ENCODE measurements at places on chromosomes 1 and 21.

GRCh38 chr1:65449214-65449823 lies 28.9 kb downstream of the LEPR start:
- DNase-seq: no peak

DNA sequence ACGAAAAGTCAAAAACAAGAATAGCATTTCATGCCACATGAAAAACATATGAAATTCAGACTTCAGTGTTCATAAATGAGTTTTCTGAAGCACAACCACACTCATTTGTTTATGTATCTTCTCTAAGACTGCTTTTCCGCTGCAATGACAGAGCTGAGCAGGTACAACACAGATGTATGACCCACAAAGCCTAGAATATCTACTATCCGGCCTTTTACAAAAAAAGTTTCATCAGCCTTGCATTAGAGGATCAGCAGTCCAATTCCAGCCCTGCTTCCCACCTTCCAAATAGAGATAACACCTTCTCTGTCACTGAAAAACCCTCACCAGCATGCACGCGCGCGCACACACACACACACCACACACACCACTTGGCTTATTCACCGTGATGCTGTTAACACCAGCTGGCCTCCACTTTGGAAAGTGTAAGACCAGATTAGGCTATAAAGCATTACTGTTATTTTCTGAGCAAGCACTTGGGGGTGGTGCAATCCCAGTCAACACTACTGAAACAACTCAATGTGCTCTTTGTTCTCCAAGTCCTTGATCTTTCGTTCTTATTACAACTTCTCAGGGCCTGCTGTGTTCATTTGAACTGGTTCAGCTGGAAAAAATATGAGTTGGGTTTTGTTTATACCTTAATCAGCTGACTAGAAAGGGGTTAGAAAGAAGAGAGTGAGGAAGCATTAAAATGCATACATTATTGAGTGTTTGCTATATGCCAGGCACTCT lies 90.0 kb downstream of the GLUL start:
- peak; percentile 73 for DNase-seq

DNA sequence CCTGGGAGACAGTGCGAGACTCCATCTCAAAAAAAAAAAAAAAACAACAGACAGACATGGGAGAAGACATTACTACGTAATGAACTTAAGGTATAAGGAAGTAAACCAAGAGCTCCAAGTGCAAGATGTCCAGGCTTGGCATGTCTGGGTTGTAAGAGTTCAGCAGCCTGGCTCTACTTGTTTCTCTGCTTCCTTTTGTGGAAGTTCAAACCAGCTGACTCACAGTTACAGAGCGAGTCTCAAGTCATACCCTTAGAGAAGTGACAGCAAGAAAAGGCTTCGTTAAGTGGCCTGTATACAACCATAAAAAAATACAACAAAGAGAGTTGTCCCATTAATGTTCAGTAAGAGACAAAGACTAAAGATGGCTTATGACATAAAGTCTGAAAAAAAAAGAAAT lies 1.3 kb downstream of the RIT1 start:
- DNase-seq: no peak

DNA sequence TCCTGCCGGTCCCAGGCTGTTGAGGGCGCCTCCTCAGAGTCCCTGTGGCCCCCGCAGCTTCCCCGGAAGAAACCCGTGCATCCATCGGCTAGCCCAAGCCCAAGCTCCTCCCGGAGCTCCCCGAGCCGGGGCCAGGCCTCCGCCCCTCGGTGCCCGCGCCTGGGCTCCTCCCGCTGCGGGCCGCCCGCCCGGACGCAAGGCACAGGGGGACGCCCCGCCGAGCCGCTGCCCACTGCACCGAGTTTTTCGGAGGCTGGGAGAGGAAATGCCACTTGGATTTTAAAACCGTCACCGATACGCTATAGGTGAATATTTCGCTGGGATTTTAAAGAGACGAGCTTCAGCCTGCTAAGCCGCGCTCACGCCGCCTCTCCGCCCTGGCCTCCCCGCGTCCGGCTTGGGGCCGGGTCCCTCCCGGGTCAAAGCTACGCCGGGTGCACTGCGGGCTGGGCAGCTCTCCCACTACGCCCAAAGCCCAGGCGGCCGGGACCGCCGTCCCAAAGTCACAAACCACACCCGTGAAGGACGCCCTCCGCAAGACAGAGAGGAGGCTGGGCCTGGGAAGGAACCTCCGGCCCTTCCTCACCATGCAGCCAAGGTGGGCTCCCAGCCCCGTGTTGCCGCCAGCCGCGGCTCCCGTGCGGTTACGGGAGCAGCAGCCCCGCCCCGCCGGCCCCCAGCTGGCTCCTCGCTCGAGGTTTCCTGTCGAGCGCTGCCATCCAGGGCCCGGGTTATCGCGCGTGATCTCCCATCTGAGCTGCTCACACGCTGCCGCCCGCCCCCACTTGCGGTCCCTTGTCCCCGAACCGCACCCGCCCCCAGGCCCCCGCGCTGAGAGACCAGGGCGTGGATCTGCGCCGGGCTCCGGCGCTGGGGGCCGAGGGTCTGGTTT lies 63.2 kb downstream of the CD247 start:
- DNase-seq: peak; percentile 82

- DNase-seq: no peak
Measured at GRCh38 chr1:205374210-205375078, 17.7 kb upstream of the KLHDC8A start.

DNA sequence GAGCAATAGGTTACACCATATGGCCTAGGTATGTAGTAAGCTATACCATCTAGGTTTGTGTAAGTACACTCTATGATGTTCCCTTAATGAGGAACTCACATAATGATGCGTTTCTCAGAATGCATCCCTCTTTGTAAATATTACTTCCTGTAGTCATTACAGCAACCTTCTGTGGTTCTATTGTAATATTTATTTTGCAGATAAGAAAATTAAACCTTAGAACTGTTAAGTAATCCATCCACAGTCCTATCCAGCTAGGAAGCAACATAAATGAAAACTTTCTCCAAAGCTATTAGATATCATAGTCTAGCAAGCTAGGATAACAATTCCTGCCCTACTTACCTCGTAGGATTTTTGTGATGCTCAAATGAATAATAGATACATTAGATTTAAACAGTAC lies 88.7 kb downstream of the WLS start:
- no peak for DNase-seq

DNA sequence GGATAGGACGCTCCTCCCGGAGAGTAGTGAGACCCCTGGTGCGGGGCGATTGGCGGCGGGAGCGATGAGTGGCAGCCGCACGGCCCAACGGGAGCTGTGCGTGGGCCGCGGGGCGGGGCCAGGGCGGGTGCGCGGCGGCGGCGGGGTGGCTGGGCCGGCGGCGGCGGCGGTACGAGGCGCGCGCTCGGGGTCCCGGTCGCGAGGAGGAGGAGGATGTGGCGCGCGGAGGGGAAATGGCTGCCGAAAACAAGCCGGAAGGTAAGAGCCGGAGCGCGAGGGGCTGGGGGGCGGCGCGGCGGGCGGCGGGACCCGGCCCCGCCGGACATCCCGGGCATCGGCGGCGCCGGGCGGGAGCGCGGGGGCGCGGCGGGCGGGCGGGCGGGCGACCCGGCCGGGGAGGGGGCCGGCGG lies at the start of gene CAMTA1:
CAMTA1 (plus strand) TSS at position 137 of the 410 bp plus-strand sequence; CDS start at position 214, 77 bp downstream.
- DNase-seq: peak; percentile 97

- DNase-seq: no peak
Measured at GRCh38 chr1:201773764-201774163, 55.2 kb upstream of the IPO9 start.

GRCh38 chr1:57451516-57451915 lies 27.7 kb upstream of the DAB1 start:
- DNase-seq: no peak

DNA sequence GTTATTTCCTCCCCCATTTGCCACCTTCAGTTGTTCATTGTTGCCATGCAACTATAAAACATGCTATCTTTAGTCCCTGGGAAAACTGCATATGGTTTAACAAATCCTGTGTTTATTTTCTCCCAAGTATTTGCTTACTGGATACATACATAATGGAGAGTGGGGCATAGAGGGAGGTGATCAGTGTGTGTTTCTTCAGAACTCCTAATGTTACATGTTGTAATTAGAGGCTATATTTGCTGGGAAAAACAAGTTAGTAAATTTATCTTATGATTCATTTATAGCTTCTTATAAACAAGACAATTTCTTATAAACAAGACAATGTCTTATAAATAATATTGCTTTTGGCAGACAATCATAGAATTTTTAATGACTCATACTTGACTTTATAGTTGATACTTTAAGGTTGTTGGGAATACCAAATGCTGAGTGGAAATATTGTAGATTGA lies 7.3 kb upstream of the GIPC2 start:
- no peak for DNase-seq

DNA sequence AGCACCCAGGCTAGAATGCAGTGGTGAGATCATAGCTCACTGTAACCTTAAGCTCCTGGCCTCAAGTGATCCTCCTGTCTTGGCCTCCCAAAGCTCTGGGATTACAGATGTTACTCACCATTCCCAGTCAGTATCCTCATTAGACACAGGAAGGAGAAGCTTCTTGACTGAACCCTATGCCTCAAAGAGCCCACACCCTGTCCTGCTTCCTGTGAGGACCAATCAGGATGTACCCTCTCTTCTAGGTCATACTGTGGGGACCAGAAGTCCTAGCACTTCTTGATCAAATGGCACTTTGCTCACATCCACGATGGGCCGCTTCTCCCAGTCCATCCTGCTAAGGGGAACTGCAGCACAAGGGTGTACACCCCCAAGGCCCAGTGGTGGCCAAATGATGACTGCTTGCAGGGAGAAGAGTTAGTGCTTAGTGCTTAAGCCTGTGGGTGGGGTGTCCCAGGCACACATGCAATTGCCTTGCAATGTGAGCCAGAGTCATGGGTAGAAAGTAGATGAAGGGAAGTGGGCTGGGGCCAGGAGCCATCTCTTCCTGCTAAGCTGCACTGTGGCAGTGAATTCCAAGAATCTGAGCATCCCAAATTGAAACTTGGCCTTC lies 9.8 kb downstream of the CD34 start:
- DNase-seq: no peak

GRCh38 chr1:170623171-170623570 lies 40.8 kb upstream of the PRRX1 start:
- no peak for DNase-seq

- DNase-seq: no peak
Measured at GRCh38 chr1:155776414-155776813, 80.6 kb downstream of the GON4L start.

DNA sequence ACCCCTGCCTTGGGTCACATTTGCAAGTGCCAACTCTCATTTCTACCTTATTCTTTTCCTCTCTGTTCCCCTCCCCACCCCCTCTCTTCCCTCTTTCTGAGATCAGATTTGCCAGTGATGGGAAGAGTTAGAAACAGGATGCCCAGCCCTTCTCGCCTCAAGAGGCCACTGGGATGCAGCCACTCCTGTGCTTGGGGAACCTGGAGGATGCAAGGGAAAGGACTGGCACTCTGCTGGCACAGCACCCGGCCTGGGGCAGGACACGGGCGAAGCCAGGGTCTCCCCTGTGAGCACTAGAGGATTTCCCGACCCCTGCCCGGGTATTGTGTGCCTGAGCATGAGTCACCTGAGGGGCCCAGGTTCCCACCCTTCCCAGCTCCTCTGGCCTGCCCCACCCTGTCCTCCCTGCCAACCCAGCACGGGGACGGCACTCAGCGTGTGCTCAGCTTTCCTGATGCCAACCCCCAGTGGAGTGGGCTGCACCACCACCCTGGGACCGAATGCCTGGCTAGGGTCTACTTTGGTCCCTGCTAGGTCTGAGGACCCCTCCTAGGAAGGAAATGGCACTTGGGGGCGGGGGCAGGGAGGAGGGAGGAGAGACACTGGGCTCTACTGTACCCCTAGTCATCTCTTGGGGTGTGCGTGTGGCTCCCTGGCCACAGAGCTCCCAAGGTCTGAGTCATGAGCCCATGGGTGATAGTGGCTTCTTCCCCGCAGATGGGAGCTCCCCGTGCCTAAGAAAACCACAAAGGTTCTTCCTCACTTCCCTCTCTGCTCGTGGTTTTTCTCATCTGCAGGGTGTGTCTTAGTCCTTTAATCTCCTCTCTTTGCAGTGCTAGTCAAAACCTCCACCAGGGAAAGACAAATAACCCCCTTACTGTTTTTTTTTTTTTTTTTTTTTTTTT lies 12.4 kb downstream of the LMNA start:
- DNase-seq: no peak

DNA sequence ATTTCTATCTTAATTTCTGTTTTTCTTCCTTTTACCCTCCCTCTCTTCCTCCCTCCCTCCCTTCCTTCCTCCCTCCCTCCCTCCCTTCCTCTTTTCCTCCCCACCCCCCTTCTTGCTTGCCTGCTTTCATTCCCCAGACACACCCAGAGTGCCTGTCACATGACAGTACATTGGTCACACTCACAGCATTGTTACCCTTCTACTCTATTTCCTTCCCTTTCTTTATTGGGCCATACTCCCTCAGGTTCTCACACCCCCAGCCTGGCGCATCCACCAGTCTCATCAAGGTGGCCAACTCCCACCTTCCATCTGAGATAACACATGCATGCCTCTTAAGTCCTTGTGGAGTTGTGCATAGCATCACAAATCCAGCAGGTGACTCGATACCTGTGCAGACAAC lies 10.9 kb downstream of the TMPRSS3 start:
- DNase-seq: no peak

- no peak for DNase-seq
Measured at GRCh38 chr1:221564891-221565290, 177.0 kb downstream of the DUSP10 start.

DNA sequence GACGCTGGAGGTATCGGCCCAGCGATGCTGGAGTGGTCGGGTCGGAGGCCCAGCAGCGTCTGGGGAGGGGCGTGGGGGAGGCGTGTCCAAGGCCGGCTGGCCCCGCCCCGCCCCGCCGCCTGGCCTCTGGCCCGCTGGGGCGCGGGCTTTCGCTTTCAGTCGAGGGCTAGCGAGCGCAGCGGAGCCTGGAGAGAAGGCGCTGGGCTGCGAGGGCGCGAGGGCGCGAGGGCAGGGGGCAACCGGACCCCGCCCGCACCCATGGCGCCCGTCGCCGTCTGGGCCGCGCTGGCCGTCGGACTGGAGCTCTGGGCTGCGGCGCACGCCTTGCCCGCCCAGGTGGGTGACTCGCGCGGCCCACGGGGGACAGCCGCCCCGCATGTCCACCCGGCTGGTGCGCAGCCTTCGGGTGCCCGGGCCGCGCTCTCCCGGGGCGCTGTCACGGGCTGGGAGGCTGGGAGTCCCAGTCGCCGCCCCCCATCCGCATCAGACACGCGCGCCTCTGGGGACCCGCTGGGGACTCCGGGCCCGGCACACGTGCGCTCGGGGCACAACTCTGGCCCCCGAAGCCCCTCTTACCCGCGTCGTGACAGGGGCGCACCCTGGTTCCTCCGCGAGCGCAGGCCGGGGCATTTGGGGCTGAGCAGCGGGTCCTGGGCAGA lies at the start of gene TNFRSF1B:
TNFRSF1B (plus strand) TSS at position 158 of the 659 bp plus-strand sequence; CDS start at position 259, 101 bp downstream.
- DNase-seq: peak; percentile 59

DNA sequence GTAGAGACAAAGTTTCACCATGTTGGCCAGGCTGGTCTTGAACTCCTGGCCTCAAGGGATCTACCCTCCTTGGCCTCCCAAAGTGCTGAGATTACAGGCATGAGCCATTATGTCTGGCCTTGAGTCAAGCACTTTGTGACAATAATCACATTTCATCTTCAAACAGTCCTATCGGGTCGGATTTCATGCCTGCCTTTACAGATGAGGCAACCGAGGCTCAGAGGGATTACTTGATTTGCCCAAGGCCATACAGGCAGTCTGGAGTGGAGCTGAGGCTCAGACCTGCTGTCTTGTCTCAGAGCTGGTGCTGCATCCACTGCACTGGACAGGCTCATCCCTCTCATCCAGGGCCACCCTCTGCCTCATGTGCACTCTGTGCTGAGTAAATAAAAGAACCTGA lies 26.6 kb downstream of the FAM151A start:
- DNase-seq: no peak

All from D341Med (cell line).